Hepatocyte (in vitro differentiated cells): ENCODE measurements at places on chromosomes 6 and 20. TPM values are rescaled to one million over a fixed set of nuclear protein-coding genes. Genes with fewer than 3 reads are reported as not detected.

- H3K4me3 ChIP-seq, result no peak overlapping the region
- no peaks in the 10 kb centered on the region for H3K36me3 ChIP-seq
- no peak overlapping the region for H3K27ac ChIP-seq
- DNase-seq, result no peak
- H3K27me3 ChIP-seq, result no peaks in the 10 kb centered on the region
- H3K4me1 ChIP-seq, result no peaks in the 10 kb centered on the region
These were observed 9.0 kb downstream of the MOCS3 start for GRCh38 chr20:50967586-50967985.

DNA sequence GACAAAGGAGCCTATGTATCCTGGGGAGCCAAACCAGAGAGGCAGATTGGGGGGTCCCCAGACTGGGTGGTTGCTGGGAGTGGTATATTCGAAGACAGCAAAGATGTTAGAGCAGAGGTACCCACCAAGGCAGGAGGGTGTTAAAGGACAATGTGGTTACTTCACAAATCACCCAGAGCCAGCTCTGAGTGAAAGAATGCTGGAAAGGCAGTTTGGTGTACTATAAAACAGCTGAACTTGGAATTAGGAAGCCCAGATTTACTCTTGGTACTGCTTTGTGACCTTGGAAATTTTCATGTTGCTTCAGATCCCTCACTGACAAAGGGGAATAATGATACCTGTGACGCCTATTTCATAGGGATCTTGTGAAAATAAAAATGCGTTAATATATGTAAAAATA is 121.6 kb downstream of the CD164 start:
- no peak overlapping the region for H3K4me3 ChIP-seq
- no peaks in the 10 kb centered on the region for H3K36me3 ChIP-seq
- no peak overlapping the region for H3K27ac ChIP-seq
- H3K27me3 ChIP-seq, result no peaks in the 10 kb centered on the region

DNA sequence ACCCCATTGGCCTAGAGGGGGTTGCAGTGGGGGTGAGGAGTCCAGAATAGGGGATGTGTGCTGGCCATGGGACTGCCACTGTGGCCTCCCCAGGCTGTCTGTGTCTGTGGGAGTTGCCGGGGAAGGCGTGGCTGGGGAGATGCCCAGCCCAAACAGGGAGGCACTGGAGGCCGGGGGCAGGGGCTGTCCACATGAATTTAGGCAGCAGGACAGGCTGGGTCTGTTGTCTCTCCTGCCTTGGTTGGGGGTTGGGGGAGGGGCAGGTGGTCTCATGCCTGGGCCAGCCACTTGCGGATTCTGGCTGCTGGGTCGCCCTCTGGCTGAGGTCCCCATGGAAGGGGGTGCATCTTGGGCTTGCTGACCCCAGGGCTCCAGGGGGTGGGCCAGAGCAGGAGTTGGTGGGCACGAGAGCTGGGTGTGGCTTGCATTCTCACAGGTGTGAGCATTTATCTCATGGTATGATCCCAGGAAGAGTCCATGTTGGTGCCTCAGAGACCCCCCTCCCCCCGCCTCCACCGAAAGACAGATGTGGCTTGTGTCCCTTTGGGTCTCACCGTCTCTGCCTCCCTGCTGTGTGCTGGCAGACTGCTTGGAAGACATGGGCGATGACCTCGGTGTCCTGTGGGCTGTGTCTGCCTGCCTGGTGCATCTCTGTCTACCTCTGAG is 4.0 kb downstream of the SOX18 start:
- H3K4me1 ChIP-seq, result peaks cover 25% of the 10 kb centered on the region
- H3K4me3 ChIP-seq, result no peak overlapping the region
- DNase-seq, result no peak
- peaks cover 61% of the 10 kb centered on the region for H3K27me3 ChIP-seq

DNA sequence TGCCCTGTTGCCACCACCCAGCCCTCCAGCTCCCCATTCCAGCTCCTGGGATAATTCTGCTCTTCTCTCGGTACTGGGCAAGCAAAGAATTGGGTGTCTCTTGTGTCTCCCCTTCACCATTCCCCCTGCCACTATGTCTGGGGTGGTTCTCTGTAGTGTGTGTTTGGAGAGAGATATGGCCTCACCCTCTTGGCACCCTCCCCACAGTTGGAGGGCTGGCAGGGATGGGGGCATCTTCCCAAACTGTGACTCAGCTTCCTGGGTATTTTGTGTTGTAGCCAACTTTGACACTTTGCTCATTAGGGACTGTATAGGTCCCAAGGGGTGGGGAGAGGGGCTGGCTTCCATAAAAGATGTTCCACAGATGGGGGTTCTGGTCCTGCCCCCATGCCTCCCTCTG is 1.7 kb downstream of the TNXB start:
- no peaks in the 10 kb centered on the region for H3K36me3 ChIP-seq
- no peaks in the 10 kb centered on the region for H3K27me3 ChIP-seq
- H3K4me3 ChIP-seq, result no peak overlapping the region
- peak overlapping the region; percentile 83 for H3K27ac ChIP-seq
- peak; percentile 4 for DNase-seq

GRCh38 chr6:47196113-47196512 is 113.6 kb downstream of the TNFRSF21 start:
- no peak overlapping the region for H3K4me3 ChIP-seq
- no peak for DNase-seq
- H3K36me3 ChIP-seq, result no peaks in the 10 kb centered on the region
- peaks cover 5% of the 10 kb centered on the region for H3K4me1 ChIP-seq

DNA sequence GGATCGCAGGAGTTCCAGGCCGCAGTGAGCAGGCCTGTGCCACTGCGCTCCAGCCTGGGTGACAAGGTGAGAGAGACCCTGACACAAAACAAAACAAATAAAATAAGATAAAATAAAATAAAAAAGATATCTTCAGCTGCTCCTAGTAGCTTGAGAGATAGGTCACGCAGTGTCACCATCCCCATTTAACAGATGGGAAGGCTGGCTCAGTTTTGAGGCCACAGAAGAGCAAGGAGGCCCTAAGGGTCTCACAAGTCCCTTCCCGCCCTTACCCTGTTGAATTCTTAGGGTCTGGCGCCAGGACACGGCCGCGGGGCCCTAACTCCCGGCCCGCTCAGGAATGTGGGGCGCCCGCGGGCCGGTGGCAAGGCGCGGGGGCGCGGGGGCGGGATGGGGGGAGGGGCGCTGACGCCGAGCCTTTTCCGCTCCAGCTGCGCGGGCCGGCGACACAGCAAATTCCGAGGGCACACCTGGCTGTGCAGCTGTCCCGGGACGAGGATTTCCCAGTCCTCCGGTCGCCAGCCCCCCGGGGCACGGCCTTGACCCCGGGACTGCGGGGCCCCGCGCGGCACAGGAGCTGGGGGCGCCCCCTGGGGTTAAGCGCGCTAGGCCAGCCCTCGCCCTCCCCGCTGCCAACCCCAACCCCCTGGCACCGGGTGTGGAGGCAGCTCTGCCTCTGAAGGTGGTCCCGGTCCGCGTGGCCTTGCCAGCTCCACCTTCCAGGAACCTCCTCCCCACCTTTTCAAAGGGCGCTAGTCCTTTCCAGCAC is 10.3 kb upstream of the R3HDML start:
- H3K27ac ChIP-seq, result no peak overlapping the region
- DNase-seq, result peak; percentile 22
- H3K27me3 ChIP-seq, result no peaks in the 10 kb centered on the region

- no peak overlapping the region for H3K4me3 ChIP-seq
- no peaks in the 10 kb centered on the region for H3K36me3 ChIP-seq
- H3K27me3 ChIP-seq, result no peaks in the 10 kb centered on the region
- H3K27ac ChIP-seq, result no peak overlapping the region
These were observed 25.6 kb downstream of the RFX6 start for GRCh38 chr6:116902634-116903033.

DNA sequence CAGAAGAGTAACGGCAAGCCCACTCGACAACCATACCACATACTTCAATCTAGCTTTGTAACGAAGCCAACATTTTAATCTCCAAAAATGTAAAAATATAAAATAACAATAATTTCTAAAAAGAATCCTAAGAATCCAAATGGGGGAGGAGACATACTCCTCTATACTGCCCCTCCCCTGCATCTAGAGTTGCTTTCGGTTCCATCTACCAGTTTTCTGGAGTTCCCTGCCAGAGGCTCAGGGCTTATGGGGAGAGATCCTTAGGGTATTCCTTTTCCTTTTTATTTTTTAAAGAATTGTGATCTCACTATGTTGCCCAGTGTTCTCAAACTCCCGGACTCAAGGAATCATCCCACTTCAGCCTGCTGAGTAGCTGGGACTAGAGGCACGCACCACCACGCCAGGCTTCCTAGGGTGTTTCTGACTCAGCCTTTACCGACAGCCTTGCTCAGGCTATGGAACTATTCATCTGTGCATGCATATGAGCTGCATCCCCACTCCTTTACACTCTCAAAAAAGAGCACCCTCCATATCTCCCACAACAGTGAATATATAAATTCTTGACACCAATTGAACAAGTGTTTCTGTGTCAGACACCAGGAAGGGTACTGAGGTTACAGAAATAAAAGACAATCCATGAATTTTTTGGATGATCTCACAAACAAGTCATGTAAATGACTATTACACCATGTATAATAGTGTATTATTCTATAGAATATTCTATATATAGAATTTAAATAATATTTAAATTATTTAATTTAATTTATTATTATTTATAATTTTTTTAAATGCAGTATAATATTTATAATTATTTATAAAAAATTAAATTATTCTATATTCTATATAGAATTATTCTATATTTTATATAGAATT is 40.7 kb upstream of the UBR2 start:
- H3K4me3 ChIP-seq, result no peak overlapping the region
- H3K27me3 ChIP-seq, result no peaks in the 10 kb centered on the region
- H3K27ac ChIP-seq, result no peak overlapping the region
- no peaks in the 10 kb centered on the region for H3K36me3 ChIP-seq
- no peak for DNase-seq

The FOXC1 gene
- total RNA-seq, result 1.1 and 1.2 TPM in 2 replicates

The EDN3 gene
- total RNA-seq, result 1.4 and 4.0 TPM in 2 replicates
